ENCODE measurements at places on chromosomes 7 and 10.
A peak's percentile ranks its signal among the peaks of the same experiment; 100 is the strongest.

DNA sequence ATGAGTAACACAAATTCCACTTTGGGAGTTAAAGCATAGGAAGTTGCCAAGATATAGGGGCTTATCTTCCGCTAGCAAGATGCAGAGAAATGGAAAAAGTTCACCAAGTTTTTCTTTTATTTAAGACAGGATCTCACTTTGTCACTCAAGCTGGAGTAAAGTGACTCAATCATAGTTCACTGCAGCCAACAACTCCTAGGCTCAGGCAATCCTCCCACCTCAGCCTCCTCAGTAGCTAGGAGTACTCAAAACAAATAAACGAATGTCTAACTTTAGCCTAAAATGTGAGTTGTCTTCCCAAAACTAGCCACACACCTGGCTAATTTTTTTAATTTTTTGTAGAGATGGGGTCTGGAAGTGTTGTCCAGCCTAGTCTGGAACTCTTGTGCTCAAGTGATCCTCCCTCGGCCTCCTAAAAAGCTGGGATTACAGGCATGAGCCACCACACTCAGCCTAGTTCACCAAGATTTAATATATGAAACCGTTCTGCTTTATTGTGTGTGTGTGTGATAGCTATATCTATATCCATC lies 9.9 kb downstream of the VIM start:
- no peak for DNase-seq

- peak; percentile 40 for DNase-seq
These were observed 692 bp downstream of the CARD11 start for GRCh38 chr7:3042861-3043489.

DNA sequence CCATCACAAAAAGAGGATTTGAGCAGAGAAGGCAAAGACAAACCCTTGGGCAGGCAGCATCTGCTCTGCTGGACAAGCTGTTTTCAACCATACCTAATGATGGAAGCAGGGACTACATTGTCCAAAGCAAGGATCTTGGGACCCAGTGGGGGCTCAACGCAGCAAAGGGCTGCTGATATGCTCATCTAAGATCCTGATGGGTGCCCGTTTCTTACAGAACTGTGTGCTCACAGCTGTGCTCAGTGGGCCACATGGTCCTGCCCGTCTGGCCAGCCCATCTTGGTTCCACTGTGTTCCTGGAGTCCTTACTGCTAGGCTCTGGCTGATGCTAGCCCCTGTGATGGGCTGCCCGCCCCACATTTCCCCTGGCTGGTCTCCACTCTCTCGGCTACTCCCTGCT lies 36.1 kb downstream of the GPRIN2 start:
- DNase-seq, result no peak

DNA sequence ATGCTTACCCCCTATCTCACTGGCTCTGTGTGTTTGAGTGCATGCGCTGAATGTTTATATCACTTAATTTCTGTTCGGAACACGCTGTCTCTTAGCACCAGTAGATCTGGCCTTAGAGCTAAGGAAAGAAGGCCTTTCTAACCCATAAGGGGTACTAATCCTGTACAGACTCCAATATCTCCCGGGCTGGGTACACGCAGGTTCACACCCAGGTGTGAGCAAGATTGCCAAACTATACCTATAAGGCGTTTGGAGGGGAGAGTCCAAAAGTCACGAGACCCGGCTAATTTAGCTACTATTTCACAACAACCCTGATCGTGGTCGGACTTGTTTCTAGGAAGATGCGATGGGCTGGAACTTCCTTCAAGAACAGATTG lies 727 bp upstream of the PDSS1 start:
- DNase-seq, result peak; percentile 89

DNA sequence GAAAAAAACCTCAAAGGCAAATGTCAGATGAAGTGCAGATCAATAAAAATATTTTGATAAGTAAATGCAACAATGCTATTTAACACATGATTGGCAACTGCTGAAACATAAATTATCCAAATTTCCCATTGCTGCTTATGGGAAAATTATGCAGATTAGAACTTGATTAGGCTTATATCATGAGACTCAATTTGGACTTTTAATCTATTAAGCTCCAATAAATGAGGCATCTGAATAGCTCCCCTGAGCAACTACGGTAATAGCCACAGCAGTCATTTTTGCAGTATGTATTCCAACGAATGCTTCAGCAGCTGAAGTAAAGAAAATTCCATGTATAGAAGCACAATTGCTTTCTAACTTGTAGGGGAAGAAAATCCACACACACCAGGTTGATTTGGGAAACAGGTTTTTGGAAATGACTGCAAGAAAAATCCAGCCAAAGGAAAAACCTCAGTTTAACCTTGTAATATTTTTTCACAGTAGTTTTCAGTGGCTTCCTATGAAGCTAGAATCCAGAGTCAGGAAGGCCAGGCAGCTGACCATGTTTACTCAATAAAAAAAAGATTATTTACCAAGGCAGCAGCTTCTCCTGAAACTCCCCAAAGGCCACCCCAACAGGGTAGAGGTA lies 716.1 kb downstream of the KCNMA1 start:
- DNase-seq, result no peak

DNA sequence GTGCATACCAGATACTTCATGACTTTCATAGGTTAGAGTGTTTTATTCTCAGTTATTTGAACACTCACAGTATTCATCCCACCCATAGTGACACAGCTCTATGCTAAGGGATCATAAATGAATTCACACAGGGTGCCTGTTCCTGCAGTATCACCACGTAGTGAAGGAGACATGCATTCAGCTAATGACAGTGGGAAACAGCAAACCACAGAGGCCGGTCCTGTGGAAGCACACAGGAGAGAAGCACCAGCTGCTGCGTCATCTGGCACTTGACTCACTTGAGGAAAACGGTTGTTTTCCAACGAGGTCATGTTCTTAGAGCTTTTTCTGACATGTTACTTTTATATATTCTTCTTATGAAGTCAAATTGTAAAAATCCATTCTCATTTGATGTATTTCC lies 73.0 kb downstream of the UBE3C start:
- no peak for DNase-seq

- no peak for DNase-seq
These were observed 12.1 kb upstream of the MYL7 start for GRCh38 chr7:44152971-44153947.

GRCh38 chr7:53800746-53801145 lies 741.4 kb upstream of the VSTM2A start:
- DNase-seq, result peak; percentile 7

DNA sequence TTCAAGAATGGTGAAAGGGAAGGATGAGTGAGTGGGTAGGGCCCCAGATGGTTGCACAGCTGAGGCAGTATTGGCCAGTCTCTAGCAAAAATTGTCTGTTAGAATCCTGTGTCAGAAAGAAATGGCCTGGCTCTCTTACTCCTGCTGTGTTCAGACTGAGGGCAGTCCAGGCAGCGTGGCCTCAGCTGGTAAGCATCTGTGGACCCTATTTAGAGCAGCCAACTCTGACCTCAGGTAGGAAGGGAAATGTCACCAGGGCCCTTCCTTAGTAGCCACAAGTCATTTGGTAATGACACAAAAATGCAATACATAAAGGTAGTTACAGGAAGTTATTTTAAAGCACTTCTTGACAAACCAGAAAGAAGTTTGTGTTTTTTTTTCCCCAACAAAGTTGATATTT lies 1194.7 kb downstream of the CNTNAP2 start:
- DNase-seq, result no peak

Data from epithelial cell of esophagus (primary cell).